ENCODE measurements at places on chromosomes 5 and 9.

GRCh38 chr5:102090770-102091169, 205.3 kb downstream of the SLCO4C1 start:
- DNase-seq = no peak

DNA sequence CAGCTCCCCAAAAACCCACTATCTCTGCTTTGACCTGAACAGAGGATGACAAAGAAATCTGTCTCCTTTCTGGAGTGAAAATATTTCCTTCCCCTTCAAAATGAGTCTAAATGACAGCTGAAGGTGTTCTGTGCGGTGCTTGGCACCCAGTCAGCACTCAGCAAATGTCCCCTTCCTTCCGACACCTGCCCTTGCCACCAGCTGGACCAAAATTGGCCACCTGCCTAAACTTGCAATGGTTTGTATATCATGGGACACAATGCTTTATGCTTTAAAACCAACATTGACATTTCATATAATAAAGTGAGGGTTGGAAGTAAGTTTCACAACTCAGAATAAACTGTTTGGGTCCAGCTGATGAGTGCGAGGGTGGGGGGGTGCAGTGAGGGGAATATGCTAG, 7.5 kb upstream of the TTC1 start:
- no peak for DNase-seq

GRCh38 chr5:173781432-173781815, 106.7 kb upstream of the CPEB4 start:
- DNase-seq = no peak

DNA sequence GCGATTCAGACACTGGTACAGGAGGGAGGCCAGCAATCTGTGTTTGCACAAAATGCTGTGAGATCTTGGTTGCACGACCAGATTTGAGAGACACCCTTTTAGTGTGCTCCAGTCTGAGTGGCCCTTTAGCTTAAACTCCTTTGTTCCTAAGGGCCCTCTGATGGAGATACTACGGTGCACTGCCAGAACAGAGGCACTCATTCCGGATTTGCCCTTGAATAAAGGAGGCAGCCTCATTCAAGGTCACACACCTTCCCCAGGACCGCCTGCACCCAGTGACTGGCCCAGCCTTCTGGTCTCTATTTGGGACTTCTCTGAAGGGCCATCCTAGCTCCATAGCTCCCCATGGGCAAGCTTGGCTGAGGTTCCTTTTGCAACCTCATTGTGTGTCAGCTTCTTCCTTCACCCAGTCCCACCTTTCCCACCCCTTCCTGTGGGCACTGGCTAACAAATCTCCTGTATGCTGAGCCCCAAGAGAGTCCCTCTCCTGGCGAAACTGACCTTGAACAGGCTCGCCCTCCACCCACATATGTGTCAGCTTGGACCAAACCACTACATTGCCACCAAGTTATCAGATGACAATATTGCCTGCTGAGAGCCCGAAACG, 191.7 kb downstream of the GABBR2 start:
- DNase-seq = no peak

- no peak for DNase-seq
These were observed 75.0 kb upstream of the FRRS1L start for GRCh38 chr9:109242014-109242413.

DNA sequence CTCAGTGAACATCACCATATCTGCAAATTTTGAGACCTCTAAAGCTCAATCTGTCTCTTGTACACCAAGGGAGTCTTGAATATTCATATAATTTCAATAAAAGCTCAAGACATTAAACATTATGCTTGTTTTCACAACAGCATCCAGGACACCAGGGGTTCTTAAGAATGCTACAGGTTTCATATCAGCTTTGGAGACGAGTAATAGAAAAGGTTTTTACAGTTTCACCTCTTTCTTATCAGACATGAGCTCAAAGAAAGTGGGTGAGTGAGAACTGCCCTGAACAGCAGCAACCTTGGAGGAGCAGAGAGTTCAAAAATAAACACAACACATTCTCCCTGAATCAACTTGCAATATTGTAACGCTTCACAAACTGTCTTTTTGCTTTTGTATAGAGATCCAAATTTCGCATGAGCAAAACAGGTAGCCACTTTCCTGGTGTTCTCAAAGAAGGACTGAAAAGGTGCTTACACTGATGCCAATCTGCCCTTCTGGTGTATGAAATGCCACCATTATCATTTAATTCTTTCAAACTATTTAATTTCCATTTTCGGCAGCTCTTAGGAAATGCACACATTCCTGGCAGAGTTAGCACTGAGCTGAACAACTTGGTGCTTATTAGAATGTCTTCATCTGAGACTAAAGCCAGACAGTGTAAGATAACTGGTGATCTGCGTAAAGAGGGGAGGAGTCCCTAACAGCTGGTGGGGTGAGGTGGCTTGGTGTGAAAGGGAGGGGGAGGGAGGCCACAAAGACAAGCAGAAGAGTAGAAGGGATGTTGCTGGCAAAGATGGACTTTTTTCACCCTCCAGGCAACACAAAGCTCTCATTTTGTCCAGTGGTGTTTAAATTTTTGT, 535.3 kb downstream of the PDE4D start:
- no peak for DNase-seq

DNA sequence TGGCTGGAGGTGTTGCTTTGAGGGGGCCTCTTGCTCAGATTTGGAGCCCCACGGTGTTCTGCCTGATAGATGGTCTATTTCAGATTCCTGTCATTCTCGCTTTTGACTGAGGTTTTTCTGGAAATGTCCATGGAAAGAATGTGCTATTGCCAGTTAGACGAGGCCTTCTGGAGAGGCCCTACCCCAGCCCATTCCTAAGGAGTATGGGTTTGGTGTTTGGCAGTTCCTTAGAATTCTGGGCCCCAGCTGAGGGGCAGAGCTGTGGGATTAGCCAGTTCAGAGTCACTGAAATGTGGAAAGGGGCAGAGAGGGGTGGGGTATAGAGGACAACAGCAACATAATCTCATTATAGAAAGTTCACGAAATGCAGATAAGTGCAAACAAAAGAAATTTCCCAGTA, 50.5 kb downstream of the GALNT10 start:
- DNase-seq = no peak
